Right renal pelvis (tissue), 4 donors: ENCODE measurements at places on chromosomes 3 and 15. TPM values are rescaled to one million over a fixed set of nuclear protein-coding genes. Genes with fewer than 3 reads are reported as not detected.

- DNase-seq: no peak
These were observed 106.6 kb upstream of the SLC6A6 start for GRCh38 chr3:14295801-14296200.

DNA sequence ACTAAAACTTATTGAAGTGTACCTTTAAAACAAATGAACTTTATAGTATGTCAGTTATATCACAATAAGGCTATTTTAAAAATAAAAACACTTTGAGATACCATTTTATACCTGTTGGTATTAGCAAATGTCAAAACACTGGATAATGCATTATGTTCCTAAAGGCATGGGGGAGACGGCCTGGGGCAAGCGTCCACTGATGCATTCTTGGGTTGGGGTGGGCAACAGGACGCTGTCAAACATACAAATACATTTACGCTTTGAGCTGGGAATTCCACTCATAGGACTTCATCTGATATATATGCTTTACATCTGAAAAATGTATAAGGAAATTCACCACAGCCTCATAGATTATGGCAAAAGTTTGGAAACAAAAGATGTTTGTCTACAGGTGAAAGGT lies 7.6 kb upstream of the GATA2 start:
- DNase-seq: no peak

DNA sequence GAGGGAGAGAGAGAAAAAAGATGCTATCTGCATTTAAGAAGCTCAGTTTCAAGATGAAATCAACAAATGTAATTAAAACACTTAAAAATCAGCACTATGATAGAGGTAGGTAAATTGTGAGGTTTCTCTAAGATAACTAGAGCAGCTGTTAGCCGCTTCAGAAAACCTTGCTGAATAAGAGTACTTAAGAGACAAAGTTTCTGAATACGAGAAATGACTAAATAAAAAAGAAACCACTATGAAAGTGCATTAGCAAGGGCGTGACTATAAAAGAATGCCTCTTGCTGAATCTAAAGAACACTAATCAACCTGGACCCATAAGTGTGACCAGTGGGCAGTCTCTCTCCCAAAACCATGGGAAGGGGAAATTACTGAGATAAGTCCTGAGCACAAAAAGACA lies 41.8 kb downstream of the IQCB1 start:
- DNase-seq: no peak

GRCh38 chr15:45386420-45386819 lies 8.1 kb upstream of the GATM start:
- DNase-seq: no peak

DNA sequence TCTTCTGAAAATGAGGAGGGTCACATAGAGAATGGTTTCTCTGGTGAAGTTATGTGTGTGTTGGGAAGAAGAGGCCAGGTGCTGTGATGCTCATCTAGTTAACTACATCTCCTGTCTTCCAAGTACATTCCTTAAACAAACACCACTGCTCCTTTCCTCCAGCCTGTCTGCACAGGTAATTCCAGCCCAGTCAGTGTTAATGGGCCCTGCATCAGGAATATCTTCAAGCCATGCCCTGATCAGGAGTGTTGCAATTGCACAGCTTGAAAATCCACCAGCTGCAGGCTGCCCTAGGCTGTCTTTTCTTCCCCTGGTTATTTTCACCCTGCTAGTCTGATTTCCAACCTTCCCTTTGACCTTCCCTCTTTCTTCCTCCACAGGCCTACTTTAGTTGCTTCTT lies 41.9 kb upstream of the LMOD3 start:
- DNase-seq: no peak

DNA sequence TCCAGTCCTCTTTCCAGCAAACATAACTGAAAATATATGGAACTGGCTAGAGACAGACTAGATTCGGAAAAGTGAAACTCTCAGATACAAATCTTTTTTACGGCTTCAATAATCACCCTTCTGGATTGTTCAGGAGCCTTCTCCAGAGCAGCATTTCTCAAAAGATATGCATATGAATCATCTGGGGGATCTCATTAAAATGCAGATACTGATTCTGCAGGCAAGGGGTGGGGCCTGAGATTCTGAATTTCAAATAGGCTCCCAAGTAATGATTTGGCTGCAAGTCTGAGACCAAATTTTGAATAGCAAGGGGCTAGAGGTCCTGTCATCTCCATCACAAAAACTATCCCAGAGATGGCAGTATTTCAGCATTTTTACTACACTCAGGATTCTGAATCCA lies 165.4 kb downstream of the CTNNB1 start:
- no peak for DNase-seq

GRCh38 chr15:59532770-59533379 lies 78.7 kb upstream of the GCNT3 start:
- peak; percentile 24 for DNase-seq

- no peak for DNase-seq
These were observed 2.7 kb upstream of the PXK start for GRCh38 chr3:58329922-58330413.

GRCh38 chr15:45594835-45595530 lies 7.8 kb downstream of the BLOC1S6 start:
- DNase-seq: no peak

- no peak for DNase-seq
These were observed 136.1 kb downstream of the ADAMTS17 start for GRCh38 chr15:100205549-100206295.

- DNase-seq: no peak
These were observed 83.8 kb downstream of the PTPRG start for GRCh38 chr3:61645148-61645547.

GRCh38 chr15:66614951-66615760 lies 49.4 kb upstream of the LCTL start:
- no peak for DNase-seq

- DNase-seq: no peak
These were observed 655 bp upstream of the TSPAN3 start for GRCh38 chr15:77071305-77072223.

- DNase-seq: no peak
These were observed 58.2 kb upstream of the RAD18 start for GRCh38 chr3:9021271-9022009.

DNA sequence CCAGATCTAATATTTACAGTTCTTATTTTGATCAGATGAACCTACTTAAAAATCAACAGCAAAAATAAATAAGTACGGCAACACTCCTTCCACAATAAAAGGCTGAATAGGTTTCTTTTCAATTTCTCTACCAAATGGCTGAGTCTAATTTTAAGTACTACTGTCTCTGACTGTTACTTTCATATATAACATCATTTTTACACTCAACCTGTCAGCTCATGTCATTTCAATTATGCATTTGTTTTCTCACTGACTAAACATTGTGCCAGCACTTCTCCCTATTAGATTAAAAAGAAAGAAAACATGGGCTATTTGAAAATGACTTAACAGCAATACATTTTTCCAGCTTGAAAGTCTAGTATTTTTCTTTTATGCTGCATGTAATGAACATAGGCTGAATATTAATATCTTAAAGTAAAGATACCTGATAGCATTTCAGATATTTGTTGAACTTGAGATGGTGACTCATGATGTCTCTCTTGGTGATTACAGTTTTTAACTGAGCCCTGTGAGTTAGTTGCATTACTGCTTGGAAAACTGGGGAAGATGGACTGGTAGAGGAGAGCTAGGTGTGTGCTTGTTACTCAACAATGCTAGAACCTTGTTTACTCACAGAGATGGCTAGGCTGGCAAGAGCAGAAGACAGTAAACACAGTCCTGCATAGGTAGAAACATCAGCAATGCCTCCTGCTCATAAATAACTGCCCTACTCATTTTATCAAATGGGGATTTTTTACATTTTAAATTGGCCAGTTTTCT lies 73.9 kb downstream of the PEX5L start:
- no peak for DNase-seq

DNA sequence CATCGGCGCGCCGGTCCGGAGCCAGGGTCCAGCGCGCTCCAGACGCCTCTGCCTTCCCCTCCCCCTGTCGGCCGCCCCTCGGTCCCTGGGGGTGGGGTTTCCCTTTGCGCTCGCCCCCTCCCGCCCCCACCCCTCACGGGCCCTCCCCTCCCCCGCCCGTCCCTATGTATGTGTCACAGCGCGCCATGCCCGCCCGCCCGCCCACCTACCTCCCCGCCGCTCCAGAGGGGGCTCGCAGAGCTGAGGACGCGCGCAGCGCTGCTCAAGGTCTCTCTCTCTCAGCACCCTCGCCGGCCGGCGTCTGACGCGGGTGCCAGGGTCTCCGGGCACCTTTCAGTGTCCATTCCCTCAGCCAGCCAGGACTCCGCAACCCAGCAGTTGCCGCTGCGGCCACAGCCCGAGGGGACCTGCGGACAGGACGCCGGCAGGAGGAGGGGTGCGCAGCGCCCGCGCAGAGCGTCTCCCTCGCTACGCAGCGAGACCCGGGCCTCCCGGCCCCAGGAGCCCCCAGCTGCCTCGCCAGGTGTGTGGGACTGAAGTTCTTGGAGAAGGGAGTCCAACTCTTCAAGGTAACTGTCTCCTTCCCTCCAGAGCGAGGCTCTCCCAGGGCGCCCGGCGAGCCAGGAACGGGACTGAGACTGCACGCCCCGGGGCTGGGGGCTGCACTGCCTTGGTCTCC lies at the start of gene ACAN:
ACAN (plus strand) TSS at position 196 of the 679 bp plus-strand sequence. CDS start 32,771 bp downstream, outside the sequence.
- no peak for DNase-seq

DNA sequence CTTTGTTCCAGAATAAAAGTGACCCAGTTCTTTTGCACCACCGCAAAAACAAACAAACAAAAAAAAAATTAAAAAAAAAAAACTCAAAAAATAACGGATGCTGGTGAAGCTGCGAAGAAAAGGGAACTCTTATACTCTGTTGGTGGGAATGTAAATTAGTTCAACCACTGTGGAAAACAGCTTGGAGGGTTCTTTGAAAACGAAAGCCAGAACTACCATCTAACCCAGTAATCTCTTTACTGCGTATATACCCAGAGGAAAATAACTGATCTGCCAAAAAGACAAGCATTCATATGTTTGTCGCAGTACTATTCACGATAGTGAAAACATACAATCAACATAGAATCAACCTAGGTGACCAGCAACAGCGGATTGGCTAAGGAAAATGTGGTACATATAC lies 298.9 kb upstream of the CBLB start:
- DNase-seq: no peak

- no peak for DNase-seq
These were observed 216.1 kb downstream of the SV2B start for GRCh38 chr15:91316126-91316525.

DNA sequence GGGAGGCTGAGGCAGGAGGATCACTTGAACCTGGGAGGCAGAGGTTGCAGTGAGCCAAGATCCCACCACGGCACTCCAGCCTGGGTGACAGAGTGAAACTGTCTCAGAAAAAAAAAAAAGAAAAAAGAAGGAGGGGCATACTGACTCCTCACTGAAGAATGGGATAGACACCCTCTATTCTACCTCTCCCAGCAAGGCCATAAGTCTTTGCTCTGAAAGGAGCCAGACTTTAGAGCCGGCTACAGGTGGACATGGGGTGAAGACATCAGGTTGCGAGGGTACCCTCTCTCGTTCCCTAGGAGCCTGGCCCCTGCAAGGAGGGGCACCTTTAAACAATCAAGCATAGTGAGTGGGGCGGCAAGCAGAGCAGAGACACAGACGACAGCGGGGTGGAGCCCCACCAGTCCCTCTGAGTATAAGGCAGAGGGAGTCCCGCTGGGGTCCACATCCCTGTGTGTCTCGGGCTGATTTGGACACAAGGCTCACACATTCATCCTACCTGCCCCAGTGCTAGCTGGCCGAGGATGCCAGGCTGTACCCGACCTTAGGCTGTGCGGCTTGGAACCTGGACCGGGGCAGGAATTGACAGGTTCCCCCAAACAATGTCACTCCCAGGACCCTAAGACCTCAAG lies 1.1 kb downstream of the GRAMD2A start:
- no peak for DNase-seq

GRCh38 chr3:8757551-8758518 lies 11.6 kb downstream of the OXTR start:
- DNase-seq: no peak

DNA sequence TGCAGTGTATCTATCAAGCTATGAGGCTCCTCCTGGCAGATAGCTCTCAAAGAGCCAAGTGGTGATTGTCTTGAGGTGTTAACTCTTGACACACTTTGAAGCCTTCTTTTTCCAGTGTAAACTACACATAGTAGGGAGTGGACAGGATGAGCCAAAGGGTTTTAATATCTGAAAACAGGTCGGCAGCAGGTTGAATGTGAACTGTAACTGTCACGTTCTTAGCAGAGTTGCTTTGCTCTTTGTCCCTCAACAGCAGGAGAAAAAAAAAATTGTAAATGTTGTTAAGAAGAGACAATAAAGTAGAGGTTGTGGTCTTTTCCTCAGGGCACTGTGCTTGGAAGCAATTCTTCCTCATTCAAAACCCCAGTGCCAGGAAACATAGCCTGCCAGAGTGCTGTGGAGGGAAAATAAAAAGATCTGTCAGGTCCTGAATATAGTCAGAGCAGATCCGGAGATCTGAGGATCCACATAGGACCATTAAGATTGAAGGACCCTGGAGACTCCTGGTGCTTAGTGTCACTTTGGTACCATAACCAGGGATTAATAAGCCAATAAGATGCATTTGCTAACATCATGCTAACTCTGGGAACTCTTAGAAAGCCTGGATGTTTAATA lies 229.7 kb downstream of the NAALADL2 start:
- DNase-seq: no peak

DNA sequence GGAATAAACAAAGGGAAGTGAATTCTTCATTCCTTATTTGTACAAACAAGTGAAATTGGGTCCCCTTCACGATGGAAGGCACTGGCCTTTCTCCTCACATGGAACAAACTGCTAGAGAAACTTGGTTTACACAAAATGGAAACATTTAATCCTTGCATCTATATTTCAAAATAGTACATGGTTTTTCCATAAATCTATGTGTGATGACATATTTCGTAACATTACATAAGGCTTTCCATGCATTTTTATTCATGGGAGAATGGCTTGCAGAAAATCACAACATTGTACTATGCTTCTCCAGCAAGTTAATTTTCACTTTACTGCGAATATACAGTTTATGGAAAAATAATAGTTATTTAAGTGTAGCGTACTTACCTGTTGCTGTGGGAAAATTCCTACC lies 81.0 kb upstream of the CDIN1 start:
- DNase-seq: no peak

- DNase-seq: no peak
These were observed 122.5 kb downstream of the IGSF11 start for GRCh38 chr3:118912188-118912587.

The FAM81A gene
- polyA plus RNA-seq: 24.3 TPM

The GP9 gene
- polyA plus RNA-seq: 1.00 TPM

The UTS2B gene
- 0.24 TPM for polyA plus RNA-seq

The GABRR3 gene
- 0.10 TPM for polyA plus RNA-seq

The FSIP1 gene
- 2.0 TPM for polyA plus RNA-seq

The IQCF6 gene
- not detected for polyA plus RNA-seq

The LMAN1L gene
- not detected for polyA plus RNA-seq

The SMCO1 gene
- not detected for polyA plus RNA-seq

The SNUPN gene
- polyA plus RNA-seq: 30.3 TPM

The SLC12A8 gene
- polyA plus RNA-seq: 6.3 TPM

The TUSC7 gene
- not detected for polyA plus RNA-seq

The MST1R gene
- 1.4 TPM for polyA plus RNA-seq

The FBXL22 gene
- polyA plus RNA-seq: 1.7 TPM

The CFAP161 gene
- polyA plus RNA-seq: 0.24 TPM
